ENCODE measurements at places on chromosomes 2 and 18. TPM values are rescaled to one million over a fixed set of nuclear protein-coding genes. Genes with fewer than 3 reads are reported as not detected.

GAREM2 gene
- polyA plus RNA-seq, result 6.7 TPM

ANKRD12 gene
- 33.8 TPM for polyA plus RNA-seq

SPR gene
- 8.5 TPM for polyA plus RNA-seq

SCN9A gene
- 2.2 TPM for polyA plus RNA-seq

SERPINB3 gene
- polyA plus RNA-seq, result 0.12 TPM

FZD7 gene
- 64.1 TPM for polyA plus RNA-seq

FBLN7 gene
- 13.6 TPM for polyA plus RNA-seq

GKN2 gene
- not detected for polyA plus RNA-seq

LRATD1 gene
- polyA plus RNA-seq, result 21.1 TPM

MAB21L4 gene
- polyA plus RNA-seq, result 4.8 TPM

ASIC4 gene
- 0.20 TPM for polyA plus RNA-seq

ARMC9 gene
- 27.3 TPM for polyA plus RNA-seq

NDC80 gene
- 43.4 TPM for polyA plus RNA-seq

SCYGR5 gene
- polyA plus RNA-seq, result not detected

CXCR4 gene
- polyA plus RNA-seq, result 45.7 TPM

ESCO1 gene
- polyA plus RNA-seq, result 28.7 TPM

DNAJC5G gene
- 2.0 TPM for polyA plus RNA-seq

RAX gene
- polyA plus RNA-seq, result not detected

ASAP2 gene
- 66.1 TPM for polyA plus RNA-seq

TCF23 gene
- 0.50 TPM for polyA plus RNA-seq

DTNA gene
- 22.7 TPM for polyA plus RNA-seq

SCG2 gene
- polyA plus RNA-seq, result 0.75 TPM

ELOA2 gene
- polyA plus RNA-seq, result not detected

IL1F10 gene
- not detected for polyA plus RNA-seq

CABLES1 gene
- polyA plus RNA-seq, result 24.8 TPM

CRYGC gene
- not detected for polyA plus RNA-seq

KIF5C gene
- 5.5 TPM for polyA plus RNA-seq

TMEM182 gene
- polyA plus RNA-seq, result 8.2 TPM

CD28 gene
- 1.9 TPM for polyA plus RNA-seq

CPLX4 gene
- polyA plus RNA-seq, result 0.13 TPM

VWA3B gene
- 0.80 TPM for polyA plus RNA-seq

RAB17 gene
- polyA plus RNA-seq, result 13.2 TPM

OLA1 gene
- polyA plus RNA-seq, result 159 TPM

Data from left kidney (tissue), 8 donors.